Dorsolateral prefrontal cortex (tissue), 122 donors: ENCODE measurements at places on chromosomes 7 and 10.

- DNase-seq = no peak
These were observed 117.0 kb upstream of the FAM204A start for GRCh38 chr10:118458957-118459641.

DNA sequence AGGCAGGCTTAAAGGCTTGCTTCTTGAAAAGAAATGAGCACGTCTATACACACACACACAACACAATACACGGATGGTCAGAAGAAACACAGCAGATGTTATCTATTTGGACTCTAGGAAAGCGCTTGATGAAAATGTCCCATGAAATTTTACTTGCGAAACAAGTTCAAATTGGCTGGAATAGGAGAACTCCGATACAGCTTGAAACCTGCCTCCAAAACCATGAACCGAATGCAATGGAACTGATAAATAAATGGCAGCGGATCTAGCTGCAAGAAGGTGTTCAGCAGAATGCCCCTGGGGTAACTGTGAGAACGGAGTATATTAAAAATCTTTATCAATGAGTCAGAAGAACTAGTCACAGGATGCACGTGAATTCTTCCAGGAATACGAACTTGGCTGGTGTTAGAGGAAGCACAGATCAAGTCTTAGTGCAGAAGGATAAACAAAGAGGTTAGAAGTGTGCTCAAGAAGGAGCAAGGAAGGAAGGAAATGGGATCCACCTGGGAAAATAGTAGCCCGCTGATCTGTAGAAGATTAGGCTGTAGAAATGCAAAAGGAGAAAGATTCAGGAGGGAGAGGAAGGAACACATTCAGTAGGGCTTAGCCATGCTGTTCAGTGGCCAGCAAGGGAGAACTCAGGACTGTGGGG is 142.0 kb upstream of the PRKCQ start:
- DNase-seq = no peak

GRCh38 chr10:107502229-107502985 is 337.9 kb upstream of the SORCS1 start:
- no peak for DNase-seq

GRCh38 chr7:40402661-40403060 is 267.9 kb downstream of the SUGCT start:
- DNase-seq = no peak

GRCh38 chr7:90892213-90892612 is 296.1 kb downstream of the CDK14 start:
- DNase-seq = no peak

DNA sequence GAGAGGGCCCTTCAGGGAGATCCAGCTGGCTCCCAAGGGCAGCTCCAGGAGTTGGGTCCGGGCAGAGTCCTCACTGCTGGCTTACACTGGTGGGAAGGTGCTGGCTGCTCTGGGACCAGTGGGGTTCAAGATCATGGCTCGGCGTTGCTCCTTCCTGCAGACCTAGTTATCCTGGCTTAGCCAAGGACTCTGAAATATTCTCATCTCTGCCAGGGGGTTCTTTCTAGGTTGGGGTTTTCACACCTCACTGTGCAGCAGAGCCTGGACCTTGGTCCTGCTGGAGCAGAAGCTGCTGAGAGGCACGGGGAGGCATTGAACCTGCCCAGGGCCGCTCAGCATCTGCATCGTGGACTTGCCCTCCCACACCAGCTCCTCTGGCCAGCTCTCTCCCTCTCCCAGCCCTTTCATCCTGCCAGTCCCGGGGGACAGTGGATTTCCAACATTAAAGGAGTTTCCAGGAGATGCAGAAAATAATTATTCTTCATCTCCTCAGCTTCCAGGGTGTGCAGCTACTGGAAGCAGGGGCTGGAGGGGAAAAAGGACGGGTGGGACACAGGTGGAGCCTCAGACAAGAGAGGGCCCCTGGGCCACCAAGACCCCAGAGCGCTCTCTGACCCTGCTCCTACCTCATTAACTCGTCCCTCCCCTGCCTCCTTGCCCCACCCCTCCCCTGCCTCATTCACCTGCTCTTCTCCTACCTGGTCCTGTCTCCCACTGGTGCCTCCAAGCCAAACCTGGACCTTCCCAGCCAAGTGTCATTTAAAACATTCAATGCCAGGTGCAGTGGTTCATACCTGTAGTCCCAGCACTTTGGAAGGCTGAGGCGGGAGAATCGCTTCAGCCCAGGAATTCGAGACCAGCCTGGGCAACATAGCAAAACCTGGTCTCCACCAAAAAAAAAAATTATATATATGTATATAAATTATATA is 42.5 kb downstream of the JAKMIP3 start:
- DNase-seq = no peak

DNA sequence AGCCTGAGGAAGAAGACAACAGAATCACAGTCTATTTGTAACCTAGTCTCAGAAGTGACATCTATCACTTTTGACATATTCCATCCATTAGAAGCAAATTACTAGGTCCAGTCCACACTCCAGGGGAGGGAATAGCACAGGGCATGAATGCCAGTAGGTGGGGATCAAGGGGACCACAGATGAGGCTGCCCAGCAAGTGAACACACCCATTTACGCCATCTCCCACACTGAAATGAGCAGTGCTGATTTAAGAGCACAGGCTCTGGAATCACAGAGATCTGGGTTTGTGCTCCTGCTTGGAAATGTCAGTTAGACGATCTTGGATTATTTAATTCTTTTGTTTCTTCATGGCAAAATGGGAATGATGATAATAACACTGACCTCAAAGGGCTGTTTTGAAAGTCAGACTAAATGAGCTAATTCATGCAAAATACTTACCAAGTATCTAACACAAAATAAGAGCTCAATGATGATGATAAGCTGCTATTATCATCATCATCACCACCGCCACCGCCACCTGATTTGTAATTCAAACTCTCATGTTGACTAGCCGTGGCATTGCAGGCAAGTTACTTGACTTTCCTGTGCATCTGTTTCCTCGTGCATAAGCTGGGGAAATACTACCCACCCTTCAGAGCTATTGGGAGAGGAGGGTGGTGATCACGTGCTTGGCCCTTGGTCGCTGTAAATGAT is 138.9 kb upstream of the KLF14 start:
- DNase-seq = no peak

GRCh38 chr7:112770051-112770450 is 20.1 kb downstream of the TMEM168 start:
- no peak for DNase-seq

DNA sequence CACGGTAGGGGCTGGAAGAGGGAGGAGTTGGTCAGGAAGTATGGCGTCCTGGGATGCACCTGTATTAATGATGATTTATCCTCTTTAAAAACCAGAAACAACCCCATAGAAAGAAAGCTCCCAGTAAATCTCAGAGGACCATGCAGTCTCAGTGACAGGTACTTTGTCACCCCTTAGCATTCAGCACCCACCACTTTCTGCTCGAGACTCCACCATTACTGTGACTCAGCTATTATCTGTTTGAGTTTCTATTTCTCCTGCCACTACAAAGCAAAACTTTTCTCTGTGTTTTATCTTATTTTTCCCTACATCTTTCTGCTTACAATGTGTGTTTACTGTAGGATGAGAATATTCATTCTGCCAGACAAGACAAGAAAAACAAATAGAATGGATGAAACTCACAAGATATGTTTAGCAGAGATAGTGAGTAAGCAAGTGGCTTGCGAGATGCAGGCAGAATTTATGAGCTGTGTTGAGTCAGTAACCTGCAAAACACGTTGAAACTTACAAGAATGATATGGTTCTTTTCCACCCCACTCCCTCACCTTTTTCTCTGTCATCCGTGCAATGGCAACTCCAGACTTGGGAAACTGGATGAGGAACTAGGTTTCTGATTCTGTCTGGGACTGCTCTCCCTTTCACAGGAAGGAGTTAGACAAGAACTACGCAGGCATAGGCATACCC is 127.1 kb downstream of the AOAH start:
- no peak for DNase-seq

DNA sequence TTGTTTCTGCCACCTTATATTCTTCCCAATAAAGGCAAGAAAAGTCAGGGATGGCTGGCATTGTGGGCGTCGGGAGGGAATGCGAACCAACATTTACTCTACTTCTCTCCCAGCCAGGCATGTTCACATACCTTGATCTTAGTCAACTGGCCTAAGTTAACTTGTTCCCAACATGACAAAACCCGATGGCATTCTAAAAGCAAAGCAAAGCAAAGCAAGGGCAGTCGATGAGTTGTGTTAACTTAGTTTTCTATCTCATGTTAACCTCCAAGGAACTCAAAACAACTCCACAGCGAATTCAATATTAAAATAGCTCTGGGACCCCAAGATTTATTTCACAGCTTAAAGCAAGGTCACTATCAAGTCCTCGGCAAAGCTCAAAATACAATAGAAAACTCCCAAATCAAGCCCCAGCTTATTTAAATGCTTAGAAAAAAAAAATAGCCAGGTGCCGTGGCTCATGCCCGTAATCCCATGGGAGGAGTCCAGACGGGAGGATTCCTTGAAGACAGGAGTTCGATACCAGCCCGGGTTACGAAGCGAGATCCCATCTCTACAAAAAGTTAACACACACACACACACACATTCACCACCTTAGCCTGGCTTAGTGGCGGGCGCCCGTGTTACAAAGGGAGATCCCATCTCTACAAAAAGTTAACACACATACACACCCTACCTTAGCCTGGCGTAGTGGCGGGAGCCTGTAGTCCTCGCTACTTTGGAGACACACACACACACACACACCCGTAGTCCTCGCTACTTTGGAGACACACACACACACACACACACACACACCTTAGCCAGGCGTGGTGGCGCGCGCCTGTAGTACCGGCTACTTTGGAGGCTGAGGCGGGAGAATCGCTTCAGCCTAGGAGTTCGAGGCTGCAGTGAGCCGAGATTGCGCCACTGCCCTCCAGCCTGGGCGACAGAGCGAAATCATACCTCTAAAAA is 901 bp upstream of the CCNY start:
- no peak for DNase-seq
